ENCODE measurements at places on chromosomes 2 and 18.

GRCh38 chr2:33383855-33384598, 92.4 kb upstream of the RASGRP3 start:
- no peak for DNase-seq

DNA sequence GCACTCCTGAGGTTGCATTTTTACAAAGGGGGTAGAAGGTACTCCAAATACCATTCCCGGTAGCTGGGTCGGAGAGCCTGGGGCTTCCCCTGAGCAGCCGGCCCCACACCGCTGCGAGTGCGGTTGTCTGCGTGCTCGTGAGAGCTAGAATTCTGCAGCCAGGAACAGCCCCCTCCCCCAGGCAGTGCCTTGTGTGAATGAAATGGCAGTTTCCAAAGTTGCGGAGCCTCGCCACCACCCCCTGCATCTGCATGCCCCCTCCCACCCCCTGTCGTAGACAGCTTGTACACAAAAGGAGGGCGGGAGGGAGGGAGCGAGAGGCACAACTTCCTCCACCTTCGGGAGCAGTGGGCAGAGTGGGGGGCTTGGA, 1.1 kb downstream of the MYCN start:
- DNase-seq = peak; percentile 24

DNA sequence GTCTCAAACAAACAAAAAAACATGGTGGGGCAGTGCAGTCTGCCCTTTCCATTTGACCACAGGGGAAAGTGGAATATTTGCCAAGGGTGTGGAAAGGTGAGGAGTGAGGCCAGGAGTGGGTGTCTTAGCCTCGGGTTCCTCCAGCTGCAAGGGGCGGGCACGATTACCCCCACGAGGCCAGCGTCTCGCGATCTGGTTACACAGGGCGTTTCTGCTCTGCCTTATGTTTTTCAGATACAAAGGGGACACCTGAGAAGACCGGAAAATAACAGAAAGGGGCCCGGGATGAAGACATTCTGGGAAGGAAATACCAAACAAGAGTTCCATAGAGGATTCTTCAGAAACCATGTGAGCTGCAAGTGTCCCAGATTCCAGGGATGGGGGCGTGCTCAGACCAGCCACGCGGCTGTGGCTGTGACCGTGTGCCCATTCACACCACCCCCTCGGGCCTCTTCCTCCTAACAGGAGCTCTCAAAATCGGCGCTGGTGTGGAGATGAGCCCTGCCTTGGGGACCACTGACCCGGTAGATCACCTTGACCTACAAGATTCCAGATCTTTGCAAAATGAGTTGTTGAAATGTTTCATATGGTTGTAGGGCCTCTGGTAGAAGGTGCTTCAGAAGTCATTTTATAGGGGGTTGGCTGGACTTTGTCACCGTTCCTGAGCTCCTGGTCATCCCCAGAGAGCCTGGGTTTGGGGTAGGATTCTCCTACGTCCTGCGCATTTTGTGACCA, 34.2 kb downstream of the FAM178B start:
- no peak for DNase-seq

DNA sequence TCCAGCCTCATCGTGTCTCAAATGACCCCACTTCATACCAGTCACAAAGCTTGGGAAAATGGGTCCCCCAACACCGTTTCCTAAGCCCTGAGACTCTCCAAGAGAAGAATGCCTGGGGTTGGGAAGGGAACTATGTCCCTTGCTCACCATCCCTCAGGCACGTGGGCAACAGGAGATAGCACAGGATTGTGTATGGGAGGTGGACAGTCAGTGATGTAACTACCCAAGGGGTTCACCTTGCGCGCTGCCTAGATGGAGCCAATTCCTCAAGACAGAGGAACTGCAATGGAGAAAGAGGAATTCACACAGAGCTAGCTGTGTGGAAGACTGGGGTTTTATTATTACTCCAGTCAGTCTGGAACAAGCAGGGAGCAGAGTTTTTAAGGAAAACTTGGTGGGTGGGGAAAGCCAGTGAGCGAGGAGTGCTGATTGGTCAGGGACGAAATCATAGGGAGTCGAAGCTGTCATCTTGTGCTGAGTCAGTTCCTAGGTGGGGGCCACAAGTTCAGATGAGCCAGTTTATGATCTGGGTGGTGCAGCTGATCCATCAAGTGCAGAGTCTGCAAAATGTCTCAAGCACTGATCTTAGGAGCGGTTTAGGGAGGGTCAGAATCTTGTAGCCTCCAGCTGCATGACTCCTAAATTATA, 13.8 kb upstream of the CXCR1 start:
- no peak for DNase-seq

- DNase-seq = peak; percentile 43
Measured at GRCh38 chr2:85797921-85798320, 44.1 kb downstream of the ATOH8 start.

- DNase-seq = no peak
Measured at GRCh38 chr2:164287056-164287455, 334.2 kb downstream of the GRB14 start.

- DNase-seq = peak; percentile 49
Measured at GRCh38 chr2:96320728-96321622, 4.1 kb upstream of the ITPRIPL1 start.

DNA sequence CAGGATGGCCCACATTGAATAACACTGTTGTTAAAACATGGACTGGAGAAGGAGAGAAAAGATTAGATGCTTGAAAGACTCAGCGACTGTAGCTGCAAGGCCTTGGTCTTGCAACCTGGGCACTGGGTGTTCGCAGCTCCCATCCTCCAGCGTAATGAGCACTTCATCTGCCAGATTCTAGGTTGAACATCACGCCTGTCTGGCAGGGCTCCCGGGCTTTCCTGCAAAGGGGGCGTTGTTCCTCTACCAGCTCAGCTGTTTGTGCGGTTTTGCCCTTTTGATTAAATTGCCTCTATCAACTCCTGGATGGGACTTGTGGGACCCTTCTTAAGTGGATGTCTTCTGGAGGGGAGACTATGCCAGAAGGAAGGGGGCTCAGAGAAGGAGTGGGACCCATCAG, 215.4 kb downstream of the KLHL29 start:
- no peak for DNase-seq

DNA sequence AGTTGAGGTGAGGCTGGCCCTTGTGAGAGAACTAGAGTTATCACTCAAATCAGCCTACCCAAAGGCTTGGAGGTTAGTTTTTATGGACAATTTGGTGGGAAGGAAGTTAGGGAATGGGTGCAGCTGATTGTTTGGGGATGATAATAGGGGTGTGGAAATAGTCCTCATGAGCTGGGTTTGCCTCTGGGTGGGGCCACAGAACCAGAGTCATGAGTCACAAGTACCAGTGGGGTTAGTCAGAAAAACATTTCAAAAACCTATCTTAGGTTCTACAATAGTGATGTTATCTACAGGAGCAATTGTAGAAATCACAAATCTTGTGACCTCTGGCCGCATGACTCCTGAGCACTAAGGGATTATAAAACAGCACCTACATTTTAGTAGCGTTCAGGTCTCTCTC, 630.1 kb upstream of the PIK3C3 start:
- DNase-seq = no peak

DNA sequence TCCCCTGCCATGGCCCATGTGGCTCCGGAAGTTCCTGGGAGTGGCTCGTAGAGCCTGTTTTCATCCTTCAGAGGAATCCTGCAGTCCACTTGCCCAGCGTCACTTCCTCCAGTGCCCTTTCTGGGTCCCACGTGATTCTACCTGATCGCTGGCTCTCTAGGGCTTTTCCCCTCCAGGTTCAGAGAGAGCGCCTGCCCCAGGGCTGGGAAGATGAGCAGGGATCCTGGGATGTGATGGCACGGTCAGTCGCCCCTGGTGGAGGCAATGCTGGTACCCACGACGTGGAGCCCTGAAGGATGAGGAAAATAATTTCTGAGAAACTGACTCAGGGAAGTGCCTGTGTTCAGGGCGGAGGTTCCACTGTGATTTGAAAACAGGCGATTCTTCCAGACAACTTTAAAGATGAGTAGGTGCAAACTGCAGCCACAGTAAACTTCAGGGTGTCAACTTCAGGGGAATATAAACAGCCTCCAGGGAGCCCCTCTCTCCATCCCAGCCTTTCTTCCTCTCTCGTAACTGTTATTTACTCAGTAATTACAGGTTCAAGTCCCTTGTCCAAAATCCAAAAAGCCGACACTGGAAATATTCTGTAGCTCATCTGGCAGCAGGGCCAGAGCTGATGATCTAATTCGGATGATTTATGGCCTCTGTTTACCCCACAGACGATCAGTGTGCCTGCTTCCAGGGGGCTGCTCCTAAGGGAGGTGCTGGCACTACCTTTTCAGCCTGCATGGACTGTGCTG, 105.9 kb downstream of the AGAP1 start:
- DNase-seq = no peak

DNA sequence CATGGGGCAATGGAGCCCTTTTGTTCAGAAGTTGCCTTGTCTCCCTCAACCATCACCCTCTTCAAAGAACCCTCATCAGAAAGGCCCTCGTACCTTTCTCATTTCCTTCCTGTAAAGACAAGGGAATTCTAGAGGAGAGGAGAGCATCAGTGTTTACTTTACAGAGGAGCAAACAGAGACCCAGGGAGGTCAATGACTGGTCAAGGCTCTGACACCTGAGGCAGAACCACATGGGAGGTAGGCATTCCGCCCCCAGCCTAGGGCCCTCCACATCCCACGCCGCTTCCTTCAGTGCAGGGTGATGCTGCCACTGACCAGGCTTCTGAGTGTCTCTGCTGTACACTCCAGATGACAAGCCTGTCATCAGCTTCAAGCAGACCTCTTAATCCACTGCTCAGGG, 104.7 kb downstream of the NRP2 start:
- no peak for DNase-seq

GRCh38 chr2:222033541-222033940, 265.3 kb downstream of the PAX3 start:
- DNase-seq = no peak

DNA sequence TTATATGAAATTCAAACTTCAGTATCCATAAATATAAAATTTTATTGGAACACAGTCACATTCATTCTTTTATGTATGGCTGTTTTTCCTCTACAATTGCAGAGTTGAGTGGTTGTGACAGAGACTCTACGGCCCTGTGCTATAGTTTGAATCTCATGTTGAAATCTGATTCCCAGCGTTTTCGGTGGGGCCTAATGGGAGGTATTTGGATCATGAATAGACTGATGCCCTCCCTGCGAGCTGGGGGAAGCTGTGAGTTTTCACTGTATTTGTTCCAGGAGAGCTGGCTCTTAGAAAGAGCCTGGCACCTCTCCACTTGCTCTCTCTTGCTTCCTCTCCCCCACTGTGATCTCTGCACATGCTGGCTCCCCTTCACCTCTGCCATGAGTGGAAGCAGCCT, 1.7 kb downstream of the PFN4 start:
- no peak for DNase-seq

- no peak for DNase-seq
Measured at GRCh38 chr2:236946871-236947270, 138.8 kb upstream of the COPS8 start.

GRCh38 chr2:88481691-88482336, 29.3 kb upstream of the FOXI3 start:
- no peak for DNase-seq

DNA sequence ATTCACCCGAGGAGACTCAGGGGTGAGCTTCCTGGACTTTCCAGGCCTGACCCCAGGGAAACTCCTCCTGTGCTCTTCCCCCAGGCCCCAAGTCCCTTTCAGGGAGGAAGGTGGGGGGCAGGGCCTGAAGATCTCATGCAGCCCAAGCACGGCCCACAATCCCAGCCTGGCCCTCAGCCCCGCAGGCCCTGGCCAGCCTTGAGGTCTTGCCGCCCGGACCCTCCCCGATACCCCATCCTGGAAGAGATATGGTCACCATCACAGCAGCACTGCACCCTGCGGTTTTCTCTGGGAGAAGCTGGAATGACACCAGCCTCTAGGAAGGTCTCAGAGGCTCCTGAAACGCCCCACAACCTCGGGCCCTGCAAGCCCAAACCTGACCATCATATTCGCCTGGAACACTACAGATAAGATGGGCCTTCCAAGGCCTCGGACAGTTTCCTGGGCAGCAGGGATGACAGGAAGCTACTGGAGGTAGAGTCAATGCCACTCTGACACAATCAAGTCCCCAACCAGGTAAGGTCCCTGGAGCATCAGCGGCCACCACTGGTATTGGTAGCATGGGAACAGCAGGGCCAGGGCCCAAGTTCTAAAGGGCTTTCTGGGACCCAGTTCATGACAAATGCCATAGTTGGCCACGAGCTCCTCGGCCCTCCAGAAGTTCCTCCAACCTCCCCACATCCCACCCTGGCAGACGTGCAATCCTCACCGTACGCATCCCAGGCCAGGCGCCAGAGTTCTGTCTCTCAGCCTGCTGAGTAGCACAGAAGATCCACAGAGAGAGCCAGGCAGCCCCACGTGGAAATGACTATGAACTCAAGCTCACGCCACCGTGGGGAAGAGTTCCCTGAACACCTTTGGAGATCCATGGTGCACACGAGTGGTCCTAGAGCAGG, 8.6 kb downstream of the SDC1 start:
- DNase-seq = no peak

DNA sequence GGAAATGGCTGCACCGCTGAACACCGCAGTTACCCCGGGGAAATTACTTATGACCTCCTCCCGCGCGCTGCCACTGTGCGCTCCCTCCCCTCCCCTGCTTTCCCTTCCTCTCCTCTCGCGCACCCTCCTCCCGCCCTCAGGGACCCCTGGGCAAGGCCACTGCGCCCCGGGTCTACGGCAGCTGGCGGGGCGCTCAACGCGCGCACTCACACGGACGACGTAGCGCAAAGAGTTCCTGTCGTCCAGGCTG, 7.9 kb downstream of the ALPP start:
- DNase-seq = no peak

GRCh38 chr2:224392545-224392944, 9.4 kb downstream of the FAM124B start:
- DNase-seq = peak; percentile 83

DNA sequence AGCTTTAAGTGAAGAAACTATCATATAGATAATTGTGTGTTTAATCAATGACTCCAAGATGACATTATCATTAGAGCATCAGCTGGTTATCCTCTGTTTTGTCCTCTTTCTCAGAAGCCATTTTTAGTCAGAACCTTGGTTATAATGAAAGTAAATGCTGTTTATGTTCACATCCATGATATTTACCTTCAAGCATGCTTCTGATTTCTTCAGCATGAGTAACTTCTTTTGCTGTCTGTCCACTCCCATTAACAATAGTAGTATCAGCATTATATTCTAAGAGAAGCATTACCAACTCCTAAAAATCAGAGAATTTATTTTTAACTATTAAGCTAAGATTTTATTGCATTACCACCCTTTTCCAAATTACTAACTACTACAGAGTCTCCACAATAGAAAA, 56.3 kb downstream of the OSBPL1A start:
- no peak for DNase-seq
